HFF-Myc (cell line): ENCODE measurements at places on chromosomes 1 and 21.

DNA sequence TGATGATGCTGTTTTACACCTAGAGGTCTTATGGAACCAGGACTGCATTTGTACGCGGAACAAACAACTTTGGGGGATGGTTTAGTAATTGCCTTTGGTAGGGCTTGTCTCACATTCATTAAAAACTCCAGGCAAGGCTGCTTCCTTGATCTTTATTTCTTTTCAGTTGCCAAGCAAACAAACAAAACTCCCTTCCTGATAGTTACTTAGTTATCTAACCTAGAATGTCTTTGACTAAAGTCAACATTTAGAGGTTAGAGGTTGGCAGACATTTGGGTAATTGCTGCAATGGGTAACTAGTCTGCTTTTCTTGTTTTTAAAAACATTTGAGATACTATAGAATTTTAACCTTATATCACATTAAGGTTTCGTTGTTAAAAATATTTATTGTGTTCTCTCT, 500.9 kb upstream of the PTBP2 start:
- no peak for DNase-seq

DNA sequence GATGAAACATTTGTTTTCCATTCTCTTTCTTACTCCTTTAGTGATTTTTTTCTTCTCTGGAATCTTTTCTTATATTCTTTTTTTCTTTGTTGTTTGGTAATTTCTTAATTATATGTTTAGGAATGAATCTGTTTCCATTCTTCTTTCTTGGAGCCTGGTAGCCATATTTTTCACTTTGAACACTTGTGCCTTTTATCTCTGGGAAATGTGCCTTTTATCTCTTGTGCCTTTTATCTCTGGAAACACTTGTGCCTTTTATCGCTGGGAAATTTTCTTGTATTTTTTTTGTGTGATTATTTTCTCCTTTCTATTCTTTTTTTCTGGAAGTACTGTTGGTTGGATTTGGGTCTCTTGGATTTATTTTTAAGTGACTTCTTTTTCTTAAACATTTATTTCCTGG, 118.2 kb downstream of the LEPR start:
- no peak for DNase-seq

DNA sequence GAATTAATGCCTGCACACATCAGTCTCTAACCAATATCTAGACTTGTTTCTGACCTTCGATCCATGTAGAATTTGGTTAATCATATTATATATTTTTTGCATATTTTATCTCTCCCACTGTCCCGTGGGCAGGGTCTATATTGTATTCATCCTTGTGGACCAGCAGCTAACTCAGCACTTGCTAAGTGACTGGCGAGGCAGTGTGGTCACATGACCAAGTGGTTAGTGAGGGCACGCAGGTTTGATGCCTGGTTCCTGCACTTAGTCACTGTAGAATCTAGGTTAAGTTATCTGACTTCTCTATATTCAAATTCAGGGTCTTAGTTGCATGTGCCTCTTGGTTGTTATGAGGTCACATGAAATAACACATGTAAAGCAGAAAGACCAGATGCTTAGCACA, 120.5 kb downstream of the UBE2U start:
- no peak for DNase-seq

- DNase-seq, result no peak
These were observed 19.5 kb downstream of the MAPKAPK2 start for GRCh38 chr1:206704226-206704625.

GRCh38 chr1:230061801-230062200, 5.2 kb upstream of the GALNT2 start:
- no peak for DNase-seq

GRCh38 chr1:24702511-24703293, 42.5 kb upstream of the CLIC4 start:
- no peak for DNase-seq

DNA sequence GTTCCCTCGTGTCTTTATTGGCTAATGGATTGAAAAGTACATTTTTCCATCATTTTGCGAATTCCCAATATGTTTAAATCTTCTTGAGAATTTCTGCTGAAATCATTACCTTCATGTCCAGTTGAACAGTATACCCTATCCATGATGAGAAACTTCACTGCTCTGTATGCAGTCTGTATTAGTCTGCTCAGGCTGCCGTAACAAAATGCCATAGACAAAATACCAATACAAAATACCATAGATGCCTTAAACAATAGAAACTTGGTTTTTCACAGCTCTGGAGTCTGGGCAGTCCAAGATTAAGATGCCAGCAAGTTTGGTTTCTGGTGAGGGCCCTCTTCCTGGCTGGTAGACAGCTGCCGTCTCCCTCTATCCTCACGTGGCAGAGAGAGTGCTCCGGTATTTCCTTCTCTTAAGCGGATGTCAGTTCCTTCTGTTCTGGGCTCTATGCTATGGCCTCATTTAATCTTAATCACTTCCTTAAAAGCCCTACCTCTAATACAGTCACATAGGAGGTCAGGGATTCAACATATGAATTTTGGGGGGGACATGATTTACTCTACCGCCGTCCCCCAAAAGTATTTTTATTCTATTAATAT, 27.0 kb downstream of the CXADR start:
- DNase-seq, result no peak

DNA sequence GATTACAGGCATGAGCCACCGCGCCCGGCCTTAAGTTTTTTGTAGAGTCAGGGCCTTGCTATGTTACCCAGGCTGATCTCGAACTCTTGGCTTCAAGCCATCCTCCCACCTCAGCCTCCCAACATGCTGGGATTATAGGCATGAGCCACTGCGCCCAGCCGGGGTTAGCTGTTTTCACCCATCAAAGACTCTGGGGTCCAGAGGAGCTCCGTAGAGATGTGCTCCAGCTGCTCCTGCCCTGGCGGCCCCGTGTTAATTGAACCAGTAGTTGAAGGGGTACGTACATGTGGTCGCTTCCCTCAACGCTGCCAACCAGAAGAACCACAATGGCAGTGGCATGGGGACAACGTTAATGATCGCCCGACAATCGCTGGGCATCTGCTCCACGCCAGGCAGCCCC, 72.0 kb downstream of the NPHP4 start:
- DNase-seq, result no peak

DNA sequence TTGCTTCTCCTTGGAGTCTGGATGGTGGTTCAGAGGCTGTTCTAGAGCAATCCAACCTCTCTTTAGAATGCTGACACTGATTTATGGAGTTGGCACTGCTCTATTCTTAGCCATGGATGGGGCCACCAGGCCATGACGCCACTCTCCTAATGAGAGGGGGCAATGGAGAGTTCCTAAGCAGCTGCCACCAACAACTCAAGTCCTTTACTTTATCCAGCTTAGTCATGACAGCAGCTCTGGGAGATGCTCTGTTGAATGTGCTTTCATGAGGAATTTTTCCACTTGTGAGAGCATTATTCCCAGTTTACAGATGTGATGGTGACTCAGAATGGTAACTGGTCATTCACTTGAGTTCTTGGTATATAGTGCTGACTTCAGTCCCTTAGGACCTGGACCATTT, 366.3 kb downstream of the HHAT start:
- no peak for DNase-seq

- no peak for DNase-seq
These were observed 76.9 kb downstream of the LEPR start for GRCh38 chr1:65497256-65497830.
